ENCODE measurements at places on chromosomes 16 and 17.

GRCh38 chr16:23245268-23245667, 56.8 kb upstream of the SCNN1B start:
- no peak for DNase-seq

- DNase-seq, result peak; percentile 52
Measured at GRCh38 chr17:44779211-44780025, 20.6 kb downstream of the ADAM11 start.

GRCh38 chr16:82867485-82867884, 240.7 kb downstream of the CDH13 start:
- DNase-seq, result no peak

DNA sequence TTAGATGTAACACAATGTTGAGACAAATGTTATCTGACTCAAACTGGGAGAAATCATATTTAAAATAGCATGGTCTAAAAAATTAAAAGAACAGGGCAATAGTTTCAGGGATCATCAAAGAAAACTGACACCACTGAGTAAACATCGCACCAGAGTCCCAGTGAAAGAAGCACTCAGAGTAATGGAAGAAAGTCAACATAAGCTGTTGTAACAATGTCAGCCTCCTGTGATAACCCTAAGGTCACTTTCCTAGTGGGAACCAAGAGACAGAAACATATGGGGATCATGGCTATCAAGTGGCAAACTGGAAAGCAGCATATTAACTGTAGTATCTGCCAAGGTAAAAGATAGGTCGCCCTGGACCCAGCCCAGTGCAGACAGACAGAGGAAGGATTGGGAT, 160.8 kb downstream of the CA10 start:
- DNase-seq, result no peak

- DNase-seq, result no peak
Measured at GRCh38 chr17:19399750-19400450, 11.1 kb upstream of the RNF112 start.

DNA sequence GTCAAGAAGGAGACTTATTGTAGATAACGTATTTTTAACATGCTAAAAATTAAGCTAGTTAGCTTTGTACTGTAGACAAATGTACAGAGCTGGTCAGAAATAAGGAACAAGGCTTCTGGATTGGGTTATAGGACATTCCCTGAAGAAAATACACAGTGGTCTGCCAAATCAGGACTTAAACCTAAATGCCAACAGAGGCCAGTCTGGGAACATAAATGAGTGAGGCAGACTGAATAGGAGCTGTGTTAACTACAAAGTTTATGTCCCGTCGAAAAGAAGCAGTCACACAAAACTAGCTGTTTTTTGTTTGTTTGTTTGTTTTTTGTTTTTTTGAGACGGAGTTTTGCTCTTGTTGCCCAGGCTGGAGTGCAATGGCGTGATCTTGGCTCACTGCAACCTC, 120.4 kb upstream of the C17orf78 start:
- no peak for DNase-seq

- DNase-seq, result no peak
Measured at GRCh38 chr16:1982013-1982433, 754 bp upstream of the NOXO1 start.

DNA sequence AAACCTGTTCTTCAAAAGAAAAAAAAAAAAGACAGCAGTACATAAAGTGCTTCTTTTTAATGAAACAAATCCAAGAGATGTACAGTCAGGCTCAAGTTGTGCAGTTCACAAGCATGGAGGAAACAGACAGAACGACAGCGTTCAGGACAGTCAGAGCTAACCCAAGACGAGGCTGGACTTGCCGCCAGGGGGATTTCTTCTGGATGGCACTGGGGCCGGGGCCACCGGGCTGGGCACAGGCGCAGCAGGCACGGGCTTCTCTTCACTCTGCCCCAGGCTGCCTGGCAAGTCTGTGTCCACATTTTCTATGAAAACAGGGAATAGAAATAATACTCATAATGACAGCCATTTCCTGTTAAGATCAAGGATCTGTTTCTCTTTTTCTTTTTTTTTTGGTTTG, 4.4 kb upstream of the NT5C start:
- no peak for DNase-seq

GRCh38 chr16:28218109-28218508, 6.3 kb upstream of the XPO6 start:
- DNase-seq, result peak; percentile 24

DNA sequence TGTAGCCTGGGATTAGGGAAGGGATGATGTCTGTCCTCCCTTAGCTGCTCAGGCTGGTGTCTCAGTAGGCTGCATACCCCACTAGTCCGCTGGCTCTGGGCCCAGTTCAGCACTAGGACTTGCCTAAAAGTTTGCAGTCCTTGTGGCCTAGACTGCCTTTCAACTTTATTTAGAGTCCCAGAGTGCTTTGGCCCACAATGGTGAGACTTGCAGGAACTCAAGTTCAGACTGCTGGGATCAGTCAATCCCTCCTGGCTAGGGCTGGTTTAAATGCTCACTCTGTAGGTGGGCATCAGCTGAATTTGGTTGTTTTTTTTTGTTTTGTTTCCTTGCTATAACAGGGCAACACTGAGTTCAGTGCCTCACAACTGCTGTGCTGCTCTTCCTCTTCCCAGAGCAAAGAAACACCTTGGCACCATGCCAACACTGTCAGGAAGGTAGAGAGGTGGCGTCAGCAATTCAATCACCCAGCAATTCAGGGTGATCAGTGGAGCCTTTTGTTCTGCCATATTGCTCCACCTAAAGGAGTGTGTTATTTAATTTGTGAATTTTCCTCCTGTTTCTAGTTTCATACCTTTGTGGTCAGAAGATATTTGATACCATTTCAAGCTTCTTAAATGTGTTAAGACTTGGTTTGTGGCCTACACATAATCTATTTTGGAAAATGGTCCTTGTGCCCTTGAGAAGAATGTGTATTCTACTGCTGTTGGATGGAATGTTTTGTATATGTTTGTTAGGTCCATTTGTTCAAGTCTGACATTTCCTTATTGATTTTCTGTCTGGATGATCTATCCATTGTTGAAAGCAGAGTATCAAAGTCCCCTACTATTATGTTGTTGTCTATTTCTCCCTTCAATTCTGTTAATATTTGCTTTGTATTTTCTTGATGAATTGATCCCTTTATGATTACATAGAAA, 284.0 kb upstream of the PMFBP1 start:
- no peak for DNase-seq

GRCh38 chr17:73210002-73210678, 17.3 kb downstream of the COG1 start:
- DNase-seq, result no peak

- DNase-seq, result peak; percentile 54
Measured at GRCh38 chr16:56848029-56848936, 16.7 kb upstream of the SLC12A3 start.

DNA sequence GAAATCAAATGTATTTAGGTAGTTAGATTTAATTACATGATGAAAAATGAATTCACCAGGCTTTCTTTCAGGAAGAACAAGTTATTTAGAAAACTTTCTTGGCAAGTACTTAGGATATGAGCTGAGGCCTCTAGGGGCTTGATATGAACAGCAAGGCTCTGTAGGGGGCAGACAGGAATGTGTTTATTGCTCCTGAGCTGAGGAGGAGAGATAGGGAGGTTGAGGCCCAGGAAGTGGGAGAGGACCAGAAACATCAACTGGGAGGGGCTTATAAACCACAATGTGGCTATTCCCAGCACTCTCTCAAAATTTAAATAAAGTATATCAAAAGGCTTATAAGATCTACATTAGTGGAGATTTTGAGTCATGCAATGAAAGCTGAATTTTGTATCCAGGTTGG, 154.0 kb upstream of the MAF start:
- peak; percentile 62 for DNase-seq

DNA sequence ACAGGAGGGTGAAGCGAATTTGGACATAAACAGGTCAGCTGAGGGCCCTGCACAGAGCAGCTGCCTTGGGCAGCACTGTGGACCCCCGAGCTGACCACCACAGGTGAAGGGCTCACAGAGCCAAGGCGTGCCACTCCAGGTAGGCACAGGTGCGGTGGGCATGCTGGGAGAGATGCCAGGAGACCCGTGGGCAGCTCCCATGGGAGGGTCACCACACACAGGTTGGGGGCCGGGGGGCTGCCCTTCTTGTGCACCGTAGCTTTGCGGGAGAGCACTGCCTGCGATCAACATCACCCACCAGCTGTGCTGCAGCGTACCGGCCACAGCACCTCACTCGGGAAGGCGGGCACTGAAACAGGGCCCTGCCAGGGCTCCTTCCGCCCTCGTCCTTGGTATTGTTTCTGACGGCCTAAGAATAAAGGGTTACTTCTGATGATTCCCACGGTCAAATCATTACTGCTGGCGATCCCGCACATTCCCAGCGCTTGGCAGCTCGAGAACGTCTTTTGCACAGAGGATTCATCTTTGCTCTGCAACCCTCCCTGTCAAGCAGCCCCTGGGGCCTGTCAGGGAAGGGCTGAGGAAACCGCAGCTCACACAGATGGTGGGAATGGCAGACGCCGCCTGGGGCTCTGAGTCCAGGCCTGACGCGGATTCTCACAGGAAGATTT, 181.7 kb downstream of the BANP start:
- DNase-seq, result no peak

GRCh38 chr17:27871407-27871806, 21.8 kb downstream of the LYRM9 start:
- no peak for DNase-seq

DNA sequence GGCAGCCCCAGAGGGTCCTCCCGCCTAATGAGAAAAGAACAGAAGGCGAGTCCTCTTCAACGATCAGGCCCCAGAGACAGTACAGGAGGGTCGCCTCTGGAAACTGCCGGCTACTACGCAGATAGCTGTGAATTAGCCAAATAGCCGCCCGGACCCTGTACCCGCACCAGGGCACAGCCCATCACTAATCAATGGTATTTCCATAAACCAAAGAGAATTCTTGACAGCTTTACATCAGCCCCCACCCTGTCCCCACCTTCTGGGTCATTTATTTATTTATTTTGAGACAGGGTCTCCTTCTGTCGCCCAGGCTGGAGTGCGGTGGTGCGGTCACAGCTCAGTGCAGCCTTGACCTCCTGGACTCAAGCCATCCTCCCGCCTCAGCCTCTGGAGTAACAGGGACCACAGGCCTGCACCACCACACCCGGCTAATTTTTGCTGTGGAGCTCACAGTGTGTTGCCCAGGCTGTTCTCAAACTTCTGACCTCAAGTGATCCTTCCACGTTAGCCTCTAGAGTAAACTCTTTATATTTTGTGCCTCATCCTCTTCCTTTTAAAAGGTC, 805 bp upstream of the CLCN7 start:
- no peak for DNase-seq

DNA sequence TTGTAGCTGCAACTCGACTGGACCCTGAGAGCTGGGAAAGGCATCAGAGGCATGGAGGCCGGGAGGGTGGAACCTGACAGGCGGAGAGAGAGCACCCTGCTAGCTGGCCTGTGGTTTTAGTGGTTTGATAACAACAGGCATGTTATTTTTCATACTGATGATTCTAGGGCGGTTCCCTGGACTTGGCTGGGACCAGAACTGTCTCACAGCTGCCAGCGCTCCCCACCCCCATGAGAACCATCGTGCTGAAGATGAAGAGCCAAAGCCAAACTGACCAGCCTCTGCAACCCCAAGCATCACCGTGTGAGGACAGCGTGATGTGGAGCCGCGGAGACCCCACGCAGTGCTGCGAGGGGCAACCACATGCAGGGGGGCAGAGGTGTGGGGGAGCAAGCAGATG, 28.5 kb downstream of the MXRA7 start:
- peak; percentile 89 for DNase-seq

- DNase-seq, result no peak
Measured at GRCh38 chr17:7176841-7177190, 2.4 kb downstream of the ASGR1 start.

GRCh38 chr17:34318474-34318873, 761 bp upstream of the CCL8 start:
- no peak for DNase-seq

All from NCI-H226 (cell line).